Nephron progenitor cell (in vitro differentiated cells): ENCODE measurements at places on chromosomes 4 and X.

DNA sequence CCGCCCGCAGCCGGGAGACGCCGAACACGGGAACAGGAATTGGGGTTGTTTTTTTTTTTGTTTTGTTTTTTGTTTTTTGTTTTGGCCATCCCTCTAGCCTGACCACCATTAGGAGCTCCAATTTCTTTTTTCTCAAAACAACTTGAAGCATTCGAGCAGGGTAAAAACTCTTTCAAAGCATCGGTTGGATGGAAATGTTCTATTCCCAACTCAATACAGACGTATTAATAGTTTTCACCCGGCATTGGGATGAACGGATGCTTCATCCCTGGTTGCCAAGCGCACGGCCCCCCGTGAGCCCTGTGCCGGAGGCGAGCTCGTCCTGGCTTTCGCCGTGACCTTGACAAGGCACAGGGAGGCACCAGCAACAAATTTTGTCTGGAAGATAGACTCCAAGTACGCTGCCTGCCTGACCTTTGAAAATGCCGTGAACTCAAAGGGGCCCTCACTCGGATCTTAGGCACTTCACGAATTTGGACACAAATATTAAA, 352 bp upstream of the MAP3K15 start:
- no peak for DNase-seq

DNA sequence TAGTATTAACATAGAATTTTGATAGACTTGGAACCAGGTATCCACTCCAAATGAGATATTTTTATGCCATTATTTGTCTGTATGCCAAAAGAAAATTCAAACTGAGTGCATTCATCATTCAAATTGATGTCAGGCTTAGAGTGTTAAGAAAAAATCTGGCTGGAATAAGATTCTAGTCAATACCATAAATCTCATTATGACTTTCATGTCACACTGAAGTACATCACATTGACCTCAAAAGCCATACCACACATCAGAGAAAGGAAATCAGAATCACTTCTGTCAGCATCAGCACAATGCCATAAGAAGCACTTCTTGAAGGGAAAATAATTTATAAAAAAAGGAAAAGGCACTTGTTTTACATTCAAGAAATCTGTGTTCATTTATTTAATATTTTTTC, 119.0 kb upstream of the BMP3 start:
- DNase-seq = no peak

GRCh38 chr4:77710059-77710458, 104.4 kb downstream of the CXCL13 start:
- DNase-seq = no peak

GRCh38 chrX:71846429-71846828, 64.2 kb upstream of the NHSL2 start:
- DNase-seq = no peak

DNA sequence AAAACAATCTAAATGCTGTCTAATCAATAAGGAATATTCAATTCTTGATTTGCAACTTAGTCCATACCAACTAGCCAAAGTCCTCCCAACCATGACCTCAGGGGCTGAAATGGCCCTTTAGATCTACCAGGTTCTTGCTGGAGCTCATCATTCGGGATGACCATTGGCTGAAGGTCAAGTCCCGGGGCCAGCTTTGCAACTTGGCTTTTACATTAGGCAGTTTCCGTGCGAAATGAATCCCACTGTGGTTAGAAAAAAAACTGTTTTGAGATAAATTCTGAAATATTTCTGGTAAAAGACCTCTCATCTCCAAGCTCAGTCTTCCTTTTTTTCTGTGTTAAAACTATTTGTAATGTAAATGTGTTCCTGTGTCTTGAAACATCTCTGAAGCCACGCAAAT, 178.6 kb downstream of the TENM3 start:
- no peak for DNase-seq

DNA sequence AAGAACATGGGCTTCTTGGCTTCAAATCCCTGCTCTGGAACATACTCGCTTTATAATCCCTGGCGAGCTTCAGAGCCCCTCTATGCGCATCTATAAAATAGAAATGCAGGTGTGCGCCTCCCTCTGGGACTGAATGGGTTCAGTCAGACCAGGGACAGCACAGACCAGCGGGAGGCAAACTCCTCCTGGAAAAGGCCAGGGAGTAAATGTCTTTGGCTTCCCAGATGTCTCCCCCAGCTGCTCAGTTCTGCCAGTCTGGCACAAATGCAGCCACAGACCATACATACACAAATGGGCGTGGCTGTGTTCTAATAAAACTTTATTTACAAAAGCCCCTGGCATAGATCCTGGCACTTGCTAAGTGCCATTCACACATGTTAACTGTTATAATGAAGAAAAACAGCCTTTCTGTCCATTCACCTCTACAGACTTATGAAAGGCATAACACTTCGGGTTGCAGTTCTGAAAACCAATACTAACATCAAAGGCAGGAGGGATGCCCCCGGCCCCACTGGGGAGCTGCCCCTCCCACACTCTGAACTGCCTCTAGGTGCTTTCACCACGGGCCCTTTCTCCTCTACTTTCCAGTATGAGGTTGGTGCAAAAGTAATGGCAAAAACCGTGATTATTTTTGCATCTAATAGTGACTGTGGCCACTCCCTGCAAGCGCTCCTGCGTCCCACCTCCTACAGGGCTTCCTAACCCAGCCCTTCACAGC, 4.6 kb downstream of the JAKMIP1 start:
- no peak for DNase-seq

DNA sequence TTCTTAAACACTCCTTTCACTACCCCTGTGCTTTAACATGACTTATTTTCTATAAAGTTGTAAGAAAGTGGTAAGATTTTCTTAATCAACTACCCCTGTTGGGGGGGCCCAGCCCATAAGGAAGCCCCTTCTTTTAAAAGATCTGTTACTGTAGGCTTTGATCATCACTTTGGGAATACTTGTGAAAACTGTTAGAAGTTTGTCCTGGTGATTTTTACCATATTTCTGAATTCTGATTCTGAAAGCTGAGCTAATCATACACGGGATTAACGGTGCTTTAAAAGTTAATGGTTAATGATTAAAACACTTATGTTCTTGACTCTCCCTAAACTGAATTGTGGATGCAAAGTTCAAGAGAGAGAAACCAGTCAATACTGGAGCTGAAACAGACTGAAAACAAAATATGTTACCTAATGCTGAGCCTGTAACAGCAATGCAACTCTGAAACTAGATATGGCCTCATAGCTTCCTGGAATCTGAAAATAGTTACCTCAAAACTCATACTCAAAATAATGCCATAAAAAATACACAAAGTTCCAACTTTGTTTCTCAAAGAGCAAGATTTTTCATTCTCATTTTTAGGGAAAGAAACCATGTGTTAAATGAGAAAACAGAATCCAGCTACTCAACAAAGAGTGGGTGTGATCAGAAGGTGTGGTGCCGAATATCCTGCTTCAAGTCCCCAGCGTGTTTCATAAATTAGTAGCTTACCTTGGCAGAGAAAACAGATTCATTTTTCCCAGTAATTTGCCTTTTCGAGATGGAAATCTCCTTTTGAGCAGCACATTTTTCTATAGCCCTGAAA, 31.6 kb downstream of the ADH7 start:
- no peak for DNase-seq

GRCh38 chr4:74768857-74769525, 25.3 kb downstream of the BTC start:
- no peak for DNase-seq

DNA sequence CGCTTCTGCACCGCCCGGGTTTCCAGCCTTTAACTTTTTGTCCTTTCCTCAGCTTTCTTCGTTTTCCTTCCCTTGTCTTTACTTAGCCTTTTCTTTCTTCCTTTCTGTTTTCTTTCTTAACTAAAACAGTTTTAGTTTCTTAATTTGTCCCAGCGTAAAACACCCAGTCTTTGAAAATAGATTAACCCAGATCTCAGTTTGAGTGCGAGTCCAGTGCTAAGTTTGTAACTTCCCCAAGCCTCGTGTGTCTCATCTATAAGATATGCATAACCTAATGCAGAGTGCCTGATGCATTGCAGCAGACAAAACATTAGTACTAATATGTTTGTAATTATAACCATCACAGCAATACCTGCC, 460 bp upstream of the GEMIN8 start:
- no peak for DNase-seq

DNA sequence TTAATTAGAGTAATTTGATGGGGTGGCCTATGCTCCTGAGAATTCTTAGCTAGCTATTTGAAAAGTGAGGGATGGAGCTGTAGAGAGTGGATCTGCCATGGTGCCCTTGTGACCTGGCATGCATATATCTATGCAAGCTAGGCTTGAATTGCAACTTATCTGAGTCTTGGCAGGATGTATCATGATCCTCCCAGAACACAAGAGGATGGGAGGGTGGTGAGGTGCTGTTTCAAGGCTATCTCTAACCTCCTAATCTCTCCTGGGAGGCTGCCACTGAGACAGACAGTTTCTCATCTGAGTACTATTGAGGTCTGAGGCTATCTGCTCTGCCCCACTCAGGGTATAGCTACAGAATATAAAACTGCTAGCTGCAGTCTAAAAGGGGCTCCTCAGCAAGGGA, 56.6 kb downstream of the BRCC3 start:
- no peak for DNase-seq

DNA sequence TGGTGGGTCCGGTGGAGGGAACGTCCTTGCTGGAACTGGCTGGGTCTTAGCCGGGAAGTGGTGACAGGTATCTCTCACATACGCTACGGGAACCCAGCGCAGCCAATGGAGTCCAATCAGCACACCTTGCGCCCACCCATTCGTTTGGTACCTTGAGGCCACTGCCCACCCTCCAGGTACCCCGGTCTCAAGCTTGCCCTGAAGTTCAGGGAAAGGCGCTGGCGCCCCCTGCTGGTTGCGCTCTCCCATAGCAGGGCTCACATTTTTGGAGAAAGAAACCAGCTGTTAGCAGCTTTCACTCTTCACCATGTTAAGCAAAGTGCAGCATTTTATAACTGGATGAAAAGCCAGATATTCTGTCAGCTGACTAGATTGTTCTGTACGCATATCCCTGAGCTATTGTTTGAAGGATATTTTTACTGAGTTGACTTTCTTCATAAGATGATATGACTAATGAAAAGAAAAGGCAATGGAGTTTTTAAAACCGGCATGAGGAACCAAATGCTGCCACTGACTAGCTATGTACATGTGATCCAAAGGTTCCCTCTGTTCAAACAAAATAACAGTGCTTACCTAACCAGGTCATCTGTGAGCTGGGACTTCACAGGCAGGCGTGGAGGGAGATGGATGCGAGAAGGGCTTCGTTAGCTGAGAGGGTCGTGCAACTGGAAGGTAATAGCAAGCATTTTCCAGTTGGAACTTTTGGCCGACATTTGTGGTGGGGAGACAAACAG, 43.7 kb downstream of the OTOP1 start:
- DNase-seq = peak; percentile 66

DNA sequence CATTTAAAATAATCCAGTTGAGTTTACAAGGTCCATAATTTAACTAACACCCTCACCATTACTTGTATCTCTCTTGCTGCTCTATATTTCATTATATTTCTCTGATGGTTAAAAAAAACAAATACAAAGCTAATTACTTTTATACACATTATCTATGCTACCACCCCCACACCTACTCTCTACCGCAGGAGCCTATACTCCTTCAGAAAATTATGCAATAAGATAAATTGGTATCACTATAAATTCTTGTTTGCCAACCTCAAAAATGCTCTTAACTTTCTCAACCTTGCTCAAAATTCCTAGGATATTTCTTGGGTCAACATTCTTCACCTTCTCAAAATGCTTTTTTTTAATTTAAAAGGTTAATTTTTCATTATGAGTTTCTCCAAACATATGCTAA, 282.7 kb downstream of the KCTD8 start:
- no peak for DNase-seq

- no peak for DNase-seq
These were observed 7.8 kb upstream of the CHRNA9 start for GRCh38 chr4:40327340-40327739.

- DNase-seq = no peak
These were observed 18.1 kb upstream of the EXOC1L start for GRCh38 chr4:55801498-55801897.

DNA sequence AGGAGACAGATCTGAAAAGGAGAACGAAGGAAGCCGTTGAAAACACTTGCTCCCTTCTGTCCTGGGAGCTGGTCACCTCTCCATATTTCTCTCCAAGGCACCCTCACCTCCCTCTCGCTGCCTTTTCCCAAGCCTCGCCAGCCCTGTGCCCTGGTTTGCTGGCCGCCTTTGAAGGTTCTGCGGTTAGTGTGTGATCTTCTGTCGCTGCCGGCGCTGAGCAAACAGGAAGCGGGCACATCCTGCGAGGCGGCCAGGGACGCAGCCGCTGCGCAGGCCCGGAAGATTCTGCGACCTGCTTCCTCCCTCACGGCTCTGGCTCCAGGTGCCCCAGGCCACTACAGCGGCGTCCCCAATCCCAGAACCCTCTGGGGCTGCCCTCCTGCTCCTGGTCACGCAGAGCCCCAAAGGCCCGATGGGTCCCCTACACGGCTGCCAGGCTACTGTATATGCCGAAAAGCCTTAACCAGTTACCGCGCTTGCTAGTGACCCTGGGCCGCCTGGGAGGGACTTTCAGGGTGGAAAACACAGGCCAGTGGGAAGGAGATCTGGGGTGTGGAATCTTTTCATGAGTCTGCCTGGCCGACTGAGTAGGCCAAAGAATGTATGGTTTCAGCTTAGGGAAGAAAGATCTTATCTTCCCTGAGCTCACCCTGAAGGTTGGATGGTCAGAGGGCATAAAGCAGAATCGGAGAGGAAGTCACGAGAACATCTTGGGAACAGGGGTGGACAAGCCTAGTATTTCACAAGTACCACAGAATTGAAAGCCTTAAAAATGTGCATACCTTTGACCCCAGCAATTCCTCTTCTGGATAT, 2.3 kb upstream of the SASH3 start:
- DNase-seq = no peak

DNA sequence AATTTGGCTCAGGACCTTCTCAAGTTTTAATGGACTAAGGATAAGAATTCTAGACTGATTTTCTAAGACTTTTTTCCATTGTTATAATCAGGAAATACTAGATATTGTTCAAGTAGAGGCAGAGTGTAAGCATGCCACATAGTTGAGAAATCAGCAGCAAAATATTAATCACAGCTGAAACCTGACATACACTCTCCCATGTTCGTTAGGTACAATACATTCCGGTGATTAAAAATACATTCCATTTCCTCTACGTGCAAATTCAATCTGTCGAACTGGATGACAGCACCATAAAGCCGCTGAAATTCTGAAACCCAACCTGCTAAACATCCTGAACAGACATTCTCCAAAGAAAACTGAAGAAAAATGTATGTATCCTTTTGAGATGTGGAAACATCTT, 587.6 kb upstream of the DIPK2B start:
- no peak for DNase-seq

DNA sequence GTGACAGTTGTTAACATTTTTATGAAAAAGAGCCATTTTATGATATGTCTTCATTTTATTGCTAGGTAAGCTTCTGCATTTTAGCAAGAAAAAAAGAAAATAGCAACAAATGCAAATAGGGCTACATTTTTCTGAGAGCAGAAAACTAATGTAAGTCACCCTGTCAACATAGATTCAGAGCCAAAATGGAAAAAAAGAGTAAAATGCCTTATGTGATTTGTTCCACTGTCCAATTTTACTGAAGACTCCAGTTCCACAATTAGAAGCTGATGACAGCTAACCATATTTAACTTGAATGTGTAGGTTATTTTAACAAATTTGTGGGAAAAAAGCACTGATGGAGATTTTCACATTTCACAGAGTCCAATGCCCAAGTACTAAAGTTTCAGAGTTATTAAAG, 772.3 kb downstream of the FAT4 start:
- no peak for DNase-seq
